ENCODE measurements at places on chromosomes 5 and 9.

- no peak for DNase-seq
Measured at GRCh38 chr5:29051509-29051908, 2013.1 kb upstream of the CDH9 start.

GRCh38 chr5:143055596-143056338 is 285.6 kb downstream of the ARHGAP26 start:
- DNase-seq: no peak

DNA sequence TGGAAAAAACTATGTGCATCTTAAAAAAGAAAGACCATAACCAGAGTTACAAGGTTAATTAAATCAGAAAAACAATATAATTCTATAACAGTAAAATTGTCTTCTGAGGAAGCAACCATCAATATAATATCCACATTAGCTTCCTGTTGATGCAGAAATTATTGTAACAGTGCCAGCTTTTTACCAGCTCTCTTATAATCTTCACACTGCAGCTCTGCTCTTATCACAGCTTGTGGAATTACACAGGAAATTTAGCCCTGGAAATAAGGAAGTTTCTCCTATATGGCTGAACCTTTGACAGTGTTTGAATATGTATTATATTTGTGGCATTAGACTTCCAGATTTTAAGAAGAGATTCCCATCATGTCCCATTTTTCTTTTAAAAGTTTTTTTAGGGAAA is 49.1 kb upstream of the TEK start:
- no peak for DNase-seq

DNA sequence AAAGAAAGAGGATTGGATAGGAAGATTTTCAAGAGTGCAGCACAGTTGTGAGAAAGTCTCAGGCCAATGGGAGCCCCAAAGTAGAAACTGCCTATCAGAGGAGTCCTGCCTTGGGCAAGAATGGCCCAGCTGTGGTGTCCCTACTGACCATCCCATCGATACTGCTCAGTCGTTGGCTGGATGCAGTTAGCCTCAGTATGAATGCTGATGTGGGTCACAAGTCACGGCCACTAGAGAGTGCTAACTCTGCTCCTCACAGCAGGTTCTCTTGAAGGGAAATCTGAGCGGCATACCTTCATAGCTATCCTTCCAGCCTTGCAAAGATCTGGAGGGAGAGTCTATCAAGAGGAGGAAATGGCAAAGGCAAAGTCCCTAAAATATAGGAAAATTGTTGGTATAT is 11.6 kb upstream of the CETN3 start:
- no peak for DNase-seq

- no peak for DNase-seq
Measured at GRCh38 chr5:151904127-151904526, 20.5 kb downstream of the GLRA1 start.

Measured in left colon (tissue), 2 donors.